ENCODE measurements at places on chromosomes 7 and 10.

GRCh38 chr10:57696641-57697040, 571.1 kb downstream of the IPMK start:
- no peak for DNase-seq

DNA sequence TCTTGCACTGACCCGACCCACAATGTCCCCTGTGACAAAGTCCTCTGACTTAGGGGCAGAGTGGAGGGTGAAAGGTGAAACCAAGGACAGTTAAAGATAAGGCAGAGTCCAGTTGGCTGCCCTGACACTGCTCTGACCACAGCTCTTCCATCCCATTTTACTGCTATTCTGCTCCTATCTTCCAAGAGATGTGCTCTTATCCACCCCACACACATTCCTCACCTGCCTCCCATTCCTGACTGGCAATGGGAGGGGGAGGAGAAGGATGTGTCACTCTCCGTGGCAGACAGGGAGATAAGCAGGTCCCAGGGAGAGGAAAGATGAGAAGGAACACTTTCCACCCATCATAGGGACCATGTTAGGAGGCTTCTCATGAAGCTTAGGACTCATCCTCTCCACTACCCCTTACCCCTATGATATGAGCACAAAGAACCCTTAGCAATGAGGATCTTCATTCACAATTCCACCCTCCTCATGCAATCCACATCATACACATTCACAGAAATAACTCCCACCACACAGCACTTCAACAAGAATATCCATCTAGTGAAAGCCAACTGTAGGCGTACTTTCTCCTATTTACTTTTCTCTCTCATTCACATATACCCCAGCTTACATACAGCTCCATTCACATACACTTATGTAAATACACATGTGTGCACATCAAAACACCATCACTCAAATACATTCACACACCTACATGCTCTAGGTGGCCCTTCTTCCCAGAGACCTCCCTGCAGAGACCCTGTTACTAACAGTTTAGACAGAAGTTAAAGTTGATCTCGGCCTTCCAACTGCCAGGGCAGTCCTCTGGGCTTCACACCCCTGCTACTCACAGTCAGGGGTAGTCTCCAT, 6.6 kb downstream of the SYNPO2L start:
- DNase-seq, result peak; percentile 36

- DNase-seq, result no peak
Measured at GRCh38 chr7:133837224-133837623, 289.9 kb upstream of the LRGUK start.

GRCh38 chr10:131743190-131744151, 157.3 kb upstream of the PPP2R2D start:
- no peak for DNase-seq

GRCh38 chr10:77328272-77328816, 309.3 kb downstream of the KCNMA1 start:
- DNase-seq, result peak; percentile 59

Data from Karpas-422 (cell line).